ENCODE measurements at places on chromosomes 4 and X. TPM values are rescaled to one million over a fixed set of nuclear protein-coding genes. Genes with fewer than 3 reads are reported as not detected.

The FAM9B gene
- 0.10 TPM for total RNA-seq

The DIAPH2 gene
- 8.4 TPM for total RNA-seq

GRCh38 chr4:24339260-24339659 lies 245.1 kb downstream of the DHX15 start:
- no peak for DNase-seq

The SLC10A4 gene
- total RNA-seq = 0.49 TPM

DNA sequence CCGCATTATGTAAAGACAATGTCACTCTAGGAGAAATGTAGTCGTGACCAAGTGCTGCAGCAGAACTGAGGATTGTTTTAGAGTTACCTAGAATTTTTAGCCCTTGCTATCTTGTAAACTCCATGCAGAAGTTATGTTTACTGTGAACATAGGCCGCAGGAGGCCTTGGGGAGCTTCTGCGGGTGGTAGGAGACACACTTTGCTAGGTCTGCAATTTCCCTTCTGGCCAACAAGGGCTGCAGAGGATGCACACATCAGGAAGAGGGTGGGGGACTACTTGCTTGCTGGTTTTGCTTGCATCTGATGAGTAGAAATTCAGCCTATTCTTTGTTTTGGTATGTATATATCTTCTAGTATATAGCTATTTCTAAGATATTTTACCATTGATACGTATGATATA lies 23.1 kb downstream of the BANK1 start:
- DNase-seq = no peak

- no peak for DNase-seq
These were observed 244.5 kb upstream of the PITX2 start for GRCh38 chr4:110867251-110867960.

DNA sequence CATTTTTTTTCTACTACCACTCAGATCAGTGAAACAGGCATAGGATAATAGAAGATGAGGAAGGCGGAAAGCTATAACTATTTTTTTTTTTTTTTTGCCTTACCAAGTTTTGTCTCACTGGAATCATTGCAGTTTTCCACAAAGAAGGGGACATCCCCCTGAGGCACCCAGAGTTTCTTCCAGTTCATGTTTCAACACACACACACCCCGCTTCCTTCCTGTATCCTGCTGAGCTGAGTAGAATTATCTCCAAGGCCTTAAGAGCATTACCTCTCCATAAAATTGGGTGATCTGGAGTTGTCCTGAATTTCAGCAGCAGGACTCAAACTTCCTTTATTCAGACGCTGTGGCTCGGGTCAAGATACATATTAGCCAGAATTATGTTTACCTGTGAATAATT lies 111.9 kb downstream of the PALLD start:
- no peak for DNase-seq

DNA sequence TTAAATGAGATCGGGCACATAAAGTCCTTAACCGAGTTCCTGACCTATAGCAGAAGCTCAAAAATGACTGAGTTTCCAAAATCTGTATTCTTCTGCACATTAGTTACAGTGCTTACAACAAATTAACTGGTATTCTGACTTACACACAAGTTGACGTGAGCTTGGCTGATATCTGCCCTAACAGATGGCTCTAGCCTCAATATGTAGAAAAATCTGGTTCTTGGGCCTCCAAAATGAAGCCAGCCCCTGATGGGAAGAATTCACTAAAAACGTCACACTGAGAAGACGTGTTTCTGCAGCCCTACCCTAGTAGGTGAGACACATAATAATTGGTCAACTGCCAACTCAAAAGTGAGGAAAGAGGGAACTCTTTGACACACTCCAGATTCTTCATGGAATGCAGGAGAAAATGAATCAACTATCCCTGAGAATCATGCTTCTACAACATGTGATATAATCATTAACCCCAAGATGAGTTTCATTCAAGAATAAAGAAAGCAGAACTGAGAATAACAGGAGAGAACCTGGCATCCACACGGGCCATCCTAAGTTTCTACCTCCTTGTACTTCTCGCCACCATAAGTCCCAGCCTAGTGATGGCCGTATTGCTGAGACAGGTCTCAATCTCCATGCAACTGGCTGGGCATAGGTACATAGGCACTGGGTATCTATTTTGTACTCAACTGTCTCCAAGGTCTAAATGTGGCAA lies 8.2 kb downstream of the STX18 start:
- DNase-seq = no peak

DNA sequence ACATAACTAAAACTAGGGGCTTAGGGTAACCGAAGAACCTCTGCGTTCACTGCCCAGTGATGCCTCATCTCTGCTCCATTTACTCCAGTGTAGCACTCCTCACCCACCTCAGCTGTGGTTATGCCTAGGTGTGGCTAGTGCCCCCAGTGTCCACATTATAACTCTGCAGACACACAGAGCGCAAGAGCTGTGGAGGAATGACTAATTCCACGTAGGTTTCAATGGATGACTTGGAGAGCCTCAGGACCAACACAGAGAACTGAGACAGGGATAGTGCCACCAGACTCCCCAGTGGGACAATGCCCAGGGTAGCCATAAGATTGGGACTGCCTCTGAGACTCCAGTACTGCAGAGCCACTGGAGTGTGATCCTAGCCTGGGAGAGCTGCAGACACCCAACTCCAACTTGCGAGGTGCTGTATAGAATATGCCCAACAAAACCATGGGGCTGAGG lies 542.4 kb upstream of the DIPK2B start:
- peak; percentile 85 for DNase-seq

The C4orf54 gene
- 1.4 TPM for total RNA-seq

- peak; percentile 33 for DNase-seq
These were observed 128.5 kb upstream of the VEGFC start for GRCh38 chr4:176921256-176921655.

The ADH1C gene
- 0.48 TPM for total RNA-seq

DNA sequence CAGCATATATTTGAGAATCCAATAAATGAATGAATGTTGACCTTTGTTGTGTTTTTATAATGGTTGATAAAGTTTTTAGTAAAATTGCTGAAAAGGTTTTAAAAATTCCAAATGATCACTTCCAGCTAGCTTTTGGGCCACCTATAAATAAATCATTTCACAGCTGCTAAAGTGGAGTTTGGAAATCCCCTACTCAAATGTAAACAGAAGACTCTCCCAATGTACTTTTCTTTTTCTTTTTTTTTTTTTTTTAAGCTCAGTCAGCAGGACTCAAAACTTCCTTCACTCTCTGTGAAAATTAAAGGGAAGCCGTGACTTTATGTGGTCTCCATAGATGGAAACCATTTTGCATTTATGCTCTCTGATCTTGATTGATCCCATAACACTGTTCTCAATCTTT lies 45.2 kb downstream of the CXCL13 start:
- no peak for DNase-seq

The RHOXF2B gene
- not detected for total RNA-seq

The UCP1 gene
- total RNA-seq = not detected

The BGN gene
- total RNA-seq = 6.6 TPM

The SLC16A2 gene
- total RNA-seq = 22.2 TPM

GRCh38 chr4:122688529-122689140 lies 43.9 kb upstream of the BBS12 start:
- DNase-seq = no peak
